ENCODE measurements at places on chromosomes 7 and 10.

DNA sequence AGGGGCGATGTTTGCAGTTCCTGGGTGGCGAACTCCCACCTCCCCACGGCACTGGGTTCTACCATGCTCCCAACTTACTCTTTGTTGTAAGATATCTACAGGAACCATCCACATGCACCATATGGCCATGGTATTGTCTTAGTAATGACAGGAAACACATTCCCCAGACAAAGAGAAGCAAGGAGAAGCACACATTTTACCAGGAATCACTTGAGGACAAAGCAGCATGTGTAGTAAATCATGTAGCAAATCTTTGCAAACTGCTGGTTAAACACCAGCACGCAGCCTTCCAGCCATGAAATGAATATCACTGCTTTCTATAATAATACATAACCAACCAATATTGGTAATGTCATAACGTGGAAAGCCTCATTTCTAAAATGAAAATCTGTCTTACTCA, 101.2 kb downstream of the NRP1 start:
- DNase-seq: no peak

DNA sequence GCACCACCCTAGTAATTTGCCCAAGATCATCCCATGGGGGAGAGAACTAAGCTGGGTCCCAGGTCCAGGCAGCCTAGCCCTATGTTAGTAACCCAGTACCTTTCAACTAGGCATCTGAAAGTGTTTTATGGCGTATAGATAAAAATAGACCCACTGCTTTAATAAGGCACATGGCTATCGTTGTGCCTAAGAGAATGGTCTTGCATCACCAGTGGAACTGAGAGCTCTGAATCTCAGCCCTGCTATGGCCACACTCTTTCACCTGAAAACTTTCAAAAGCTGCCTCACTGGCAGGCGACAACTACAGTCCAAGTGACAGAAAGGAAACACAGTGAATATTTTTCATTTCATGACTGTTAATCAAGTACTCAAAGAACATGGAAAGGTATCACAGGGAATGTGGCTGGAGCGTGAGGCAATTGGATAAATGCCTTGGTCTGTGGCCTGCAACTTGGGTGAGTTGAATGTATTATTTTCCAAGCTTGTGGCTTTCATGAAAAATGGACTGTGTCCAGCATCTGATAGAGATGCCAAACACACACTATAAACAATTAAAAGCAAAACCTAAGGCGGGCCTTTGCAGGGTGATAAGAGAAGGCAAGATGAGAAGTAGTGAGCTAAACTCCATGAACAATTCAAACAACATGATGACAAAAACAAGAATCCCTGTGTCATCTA, 18.0 kb upstream of the SFMBT2 start:
- DNase-seq: no peak

DNA sequence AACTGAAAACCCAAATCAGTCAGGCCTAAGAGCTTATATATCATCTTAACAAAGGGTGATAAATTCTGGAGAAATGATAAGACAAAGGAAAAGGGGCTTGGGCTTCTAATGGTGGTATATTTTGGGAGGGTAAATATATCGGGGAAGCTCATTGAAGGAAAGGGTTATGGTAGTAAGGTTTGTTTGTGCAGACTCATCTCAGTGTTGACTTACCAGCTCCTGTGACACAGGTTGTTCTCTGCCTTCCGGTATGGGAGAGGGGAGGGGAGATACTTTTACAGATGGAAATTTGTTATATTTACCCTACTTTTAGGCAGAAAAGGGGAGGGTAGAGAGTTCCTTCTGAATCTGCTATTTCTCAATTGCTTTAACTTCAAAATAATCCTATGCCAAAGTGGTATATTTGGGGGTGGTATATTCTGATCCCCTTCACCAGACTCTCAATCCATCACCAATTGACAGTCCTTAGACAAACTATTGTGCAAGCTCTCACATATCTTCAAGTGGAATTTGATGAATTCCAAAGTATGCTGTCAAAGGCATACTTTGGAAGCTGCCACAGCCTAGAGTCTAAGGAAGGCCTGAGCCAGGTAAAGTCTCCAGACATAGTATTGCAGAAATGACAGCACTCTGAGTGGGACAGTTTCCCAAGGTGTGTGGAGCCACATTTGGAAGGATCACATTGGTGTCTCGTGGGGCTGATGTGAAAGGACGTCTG, 13.3 kb upstream of the PAPSS2 start:
- no peak for DNase-seq

DNA sequence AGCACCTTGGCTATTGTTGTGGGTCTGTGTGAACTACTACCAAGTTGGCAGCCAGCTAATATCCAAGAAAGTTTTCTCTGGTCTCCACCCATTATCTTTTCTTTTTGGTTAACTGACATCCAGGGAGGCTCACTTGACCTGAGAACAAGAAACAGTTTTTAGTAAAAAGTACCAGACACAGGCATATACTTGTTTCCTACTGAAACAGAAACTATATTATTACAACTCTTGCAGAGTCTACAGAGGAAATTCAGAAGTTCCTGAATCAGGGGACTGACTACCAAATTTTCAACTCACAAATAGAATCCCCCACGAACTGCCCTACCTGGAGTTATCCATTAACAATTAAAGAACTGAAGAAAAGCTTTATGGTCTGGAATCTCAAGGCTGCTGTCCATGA, 168.9 kb downstream of the KCND2 start:
- no peak for DNase-seq

DNA sequence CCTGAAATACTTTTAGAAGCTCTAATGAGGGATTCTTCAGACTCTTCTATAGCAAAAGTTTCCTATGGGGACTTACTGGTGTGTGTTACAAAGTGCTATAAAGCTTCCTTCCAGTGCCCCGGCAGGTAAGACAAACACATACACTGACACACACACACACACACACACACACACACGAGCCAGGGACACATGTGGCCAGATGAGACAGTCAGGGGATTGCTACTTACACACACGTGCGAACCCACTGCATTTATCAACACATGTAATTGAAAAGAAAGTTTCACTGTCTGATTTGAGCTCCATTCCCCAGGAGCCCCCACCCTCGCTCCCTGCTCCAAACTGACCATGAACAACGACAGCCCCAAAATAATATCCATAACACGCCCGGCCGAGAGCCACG, 119.8 kb downstream of the PRPF18 start:
- DNase-seq: no peak

DNA sequence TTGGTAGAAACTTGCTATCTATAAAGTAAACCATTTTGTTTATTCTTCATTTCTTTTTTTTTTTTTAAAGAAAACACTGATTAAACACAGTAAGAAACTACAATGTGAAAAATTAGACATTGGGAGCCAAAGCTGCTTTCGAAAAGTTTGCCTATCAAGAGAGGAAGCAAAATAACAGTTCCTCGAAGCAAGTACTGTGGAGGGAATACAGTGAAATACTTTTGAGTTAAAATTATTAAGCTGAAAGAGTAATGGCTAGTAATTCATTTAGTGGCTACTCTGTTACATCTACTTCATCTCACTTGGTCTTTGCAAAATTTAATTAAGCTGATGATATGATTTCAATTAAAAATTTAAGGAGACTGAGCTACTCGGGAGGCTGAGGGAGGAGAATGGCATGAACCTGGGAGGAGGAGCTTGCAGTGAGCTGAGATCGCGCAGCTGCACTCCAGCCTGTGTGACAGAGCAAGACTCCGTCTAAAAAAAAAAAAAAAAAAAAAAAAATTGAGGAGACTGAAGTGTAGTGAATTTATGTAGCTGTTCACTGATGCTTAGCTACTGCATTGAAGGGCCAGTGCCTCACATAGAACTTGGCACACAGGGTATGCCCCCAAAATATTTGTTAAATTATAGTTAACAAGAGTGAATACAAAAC, 982.1 kb upstream of the MBL2 start:
- no peak for DNase-seq

DNA sequence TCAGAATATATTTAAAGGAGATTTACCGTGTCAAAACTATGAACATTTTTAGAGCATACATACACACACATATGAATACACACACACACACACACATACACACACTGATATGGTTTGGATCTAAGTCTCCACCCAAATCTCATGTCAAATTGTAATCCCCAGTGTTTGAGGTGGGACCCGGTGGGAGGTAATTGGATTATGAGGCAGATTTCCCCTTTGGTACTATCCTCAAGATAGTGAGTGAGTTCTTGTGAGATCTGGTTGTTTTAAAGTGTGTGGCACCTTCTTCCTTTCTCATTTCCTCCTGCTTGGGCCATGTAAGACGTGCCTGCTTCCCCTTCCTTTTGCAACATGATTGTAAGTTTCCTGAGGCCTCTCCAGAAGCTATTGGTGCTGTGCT, 515.0 kb upstream of the ZMIZ1 start:
- no peak for DNase-seq

DNA sequence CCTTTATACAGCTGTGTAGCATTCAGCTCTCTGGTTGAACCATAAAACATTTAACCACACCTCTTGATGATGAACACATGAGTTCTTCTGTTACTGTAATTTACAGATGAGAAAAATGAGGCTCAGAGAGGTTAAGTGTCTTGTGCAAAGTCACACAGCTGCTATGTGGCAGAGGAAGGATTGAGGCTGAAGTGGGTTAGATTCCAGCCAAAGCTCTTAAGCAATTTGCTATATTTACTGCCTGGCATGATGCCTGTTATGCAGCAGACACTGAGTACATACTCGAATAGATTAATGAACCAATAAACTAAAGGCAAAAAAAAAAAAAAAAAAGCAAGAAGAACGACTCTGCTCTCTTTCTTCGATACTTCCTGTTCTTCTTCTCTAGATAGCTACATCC, 35.7 kb downstream of the GFRA1 start:
- no peak for DNase-seq

- DNase-seq: peak; percentile 12
Observed at GRCh38 chr10:67612577-67613537, 83.1 kb downstream of the CTNNA3 start.

DNA sequence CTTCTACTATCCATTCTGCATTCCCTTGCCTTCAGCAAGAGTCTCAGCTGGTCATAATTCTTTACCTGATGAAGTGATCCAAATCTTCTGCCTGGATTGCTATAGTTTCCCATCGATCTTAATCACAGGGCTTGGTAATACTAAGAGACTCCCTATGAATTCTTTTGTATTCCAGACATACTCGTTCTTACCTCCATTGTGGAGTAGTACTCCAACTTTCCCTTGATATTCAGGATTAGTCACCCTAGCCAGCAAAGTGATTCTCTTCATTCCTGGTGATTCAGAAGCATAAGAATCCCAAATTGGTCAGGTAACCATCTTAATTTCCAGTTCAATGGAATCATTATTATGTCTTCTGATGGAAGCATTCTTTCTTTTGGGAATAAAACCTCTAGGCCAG, 96.7 kb downstream of the TWIST1 start:
- no peak for DNase-seq

DNA sequence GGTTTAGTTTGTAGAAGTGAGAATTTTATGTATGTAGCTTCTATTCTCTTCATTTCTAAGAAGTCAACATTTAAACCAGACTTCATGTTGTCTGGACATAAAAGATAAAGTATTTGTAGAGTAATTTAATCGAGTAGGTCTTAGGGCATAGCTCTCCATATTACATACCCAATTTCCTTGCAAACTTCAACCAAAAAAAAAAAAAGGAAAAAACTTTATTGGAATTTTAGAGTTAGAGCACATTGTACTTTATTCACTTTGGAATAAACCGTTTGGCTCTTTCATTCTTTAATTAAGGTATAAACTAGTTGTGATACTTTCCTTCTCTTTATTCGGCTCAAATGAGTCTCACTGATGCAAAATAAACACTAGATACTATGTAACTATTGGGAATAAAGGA, 36.0 kb downstream of the PTER start:
- DNase-seq: no peak

GRCh38 chr7:1028775-1029636, 15.3 kb upstream of the GPR146 start:
- peak; percentile 93 for DNase-seq

DNA sequence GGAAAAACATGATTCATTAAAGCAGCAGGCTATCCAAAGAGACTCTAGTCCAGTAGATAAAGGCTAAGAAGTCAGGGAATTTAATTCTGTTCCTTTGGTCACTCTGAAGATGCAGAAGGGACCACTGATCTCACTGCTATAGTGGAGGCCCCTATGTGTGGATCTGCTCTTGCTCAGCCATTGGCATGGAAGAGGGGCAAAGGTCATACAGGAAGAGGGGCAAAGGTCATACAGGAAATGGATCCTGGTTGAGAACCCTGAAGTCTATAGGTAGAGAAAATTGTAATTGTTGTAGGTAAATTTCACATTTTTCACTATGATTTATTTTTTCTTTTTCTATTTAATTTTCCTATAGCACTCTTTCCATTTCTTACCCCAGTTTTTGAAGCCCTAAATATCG, 21.6 kb downstream of the OR2AE1 start:
- no peak for DNase-seq

- peak; percentile 40 for DNase-seq
Observed at GRCh38 chr10:79020015-79020491, 48.7 kb upstream of the ZMIZ1 start.

DNA sequence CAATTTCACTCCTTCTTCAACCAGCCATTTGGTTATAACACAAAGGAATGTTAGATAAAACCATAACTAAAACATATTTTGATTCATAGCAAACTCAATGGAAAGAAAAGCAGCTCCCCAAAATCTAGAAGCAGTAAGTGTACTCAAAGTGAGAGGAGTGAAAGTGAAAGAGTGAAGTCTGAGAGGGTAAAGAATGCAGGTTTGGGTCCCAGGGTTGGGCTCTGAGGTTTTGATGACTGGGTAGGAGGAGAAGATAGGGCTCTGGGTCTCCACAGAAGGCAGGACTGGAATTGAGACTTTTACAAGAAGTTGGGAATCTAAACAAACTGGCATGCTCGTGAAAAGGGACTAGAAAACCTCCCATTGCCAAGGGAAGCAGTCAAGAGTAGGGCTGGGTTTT, 85.4 kb upstream of the RSU1 start:
- no peak for DNase-seq

- no peak for DNase-seq
Observed at GRCh38 chr7:117005449-117005848, 52.1 kb downstream of the ST7 start.

DNA sequence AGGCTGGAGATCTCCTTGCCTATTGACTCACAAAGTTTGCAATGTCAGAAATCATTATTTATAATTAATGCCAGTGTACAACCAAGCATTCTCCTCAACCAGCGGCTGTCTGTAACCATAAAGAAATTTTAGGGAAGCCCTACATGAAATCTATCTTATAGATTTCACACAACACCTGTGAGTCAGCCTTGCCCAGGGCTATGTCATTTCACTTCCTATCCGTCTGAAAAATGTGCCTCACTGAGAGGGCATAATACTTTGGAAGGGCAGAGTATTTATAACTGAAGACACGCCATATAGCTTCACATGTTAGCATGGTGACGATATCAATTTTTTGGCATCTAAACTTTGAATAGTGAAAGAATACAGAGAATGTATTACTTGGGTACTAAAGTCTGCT, 296.6 kb upstream of the ETV1 start:
- DNase-seq: no peak

DNA sequence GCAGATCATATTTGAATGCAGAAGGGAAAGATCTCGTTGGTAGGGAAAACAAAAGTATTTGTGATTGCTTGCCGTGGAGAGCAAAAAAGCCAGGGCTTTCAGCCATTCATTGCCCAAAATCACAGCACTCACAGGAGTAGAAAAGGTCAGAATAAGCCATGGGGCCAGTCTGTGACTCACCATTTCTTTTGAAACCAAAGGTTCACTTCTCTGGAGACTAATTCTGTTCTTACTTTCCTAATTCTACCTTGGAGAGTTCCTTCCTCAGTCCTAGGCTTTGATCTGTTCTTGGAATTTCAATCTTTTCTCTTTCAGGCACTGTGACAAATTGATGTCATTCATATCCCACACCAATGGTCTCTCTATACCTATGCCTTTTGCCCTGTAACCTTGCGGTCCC, 54.1 kb upstream of the FAM180A start:
- DNase-seq: no peak

GRCh38 chr7:101201695-101202602, 1.1 kb upstream of the MOGAT3 start:
- DNase-seq: no peak

Measured in stromal cell of bone marrow (primary cell).